ENCODE measurements at places on chromosomes 1 and 21. TPM values are rescaled to one million over a fixed set of nuclear protein-coding genes. Genes with fewer than 3 reads are reported as not detected.

The SPATA17 gene
- 0.78 TPM for total RNA-seq

The MSH4 gene
- total RNA-seq, result 0.81 TPM

The PLEKHA6 gene
- total RNA-seq, result 27.9 TPM

The COL9A2 gene
- 1.3 TPM for total RNA-seq

The DMBX1 gene
- not detected for total RNA-seq

The CFAP74 gene
- total RNA-seq, result not detected

The KRTAP6-3 gene
- total RNA-seq, result not detected

The MROH9 gene
- not detected for total RNA-seq

The TCP10L gene
- 2.5 TPM for total RNA-seq

The RPTN gene
- not detected for total RNA-seq

The PRRX1 gene
- total RNA-seq, result 124 TPM

The ARHGEF16 gene
- 0.57 TPM for total RNA-seq

The SMIM11 gene
- total RNA-seq, result 23.8 TPM

The VAMP3 gene
- total RNA-seq, result 78.1 TPM

The PCBP3 gene
- total RNA-seq, result 4.9 TPM

The ADORA3 gene
- total RNA-seq, result 0.51 TPM

The COL11A1 gene
- 0.13 TPM for total RNA-seq

The CLDN17 gene
- not detected for total RNA-seq

The KRTAP13-2 gene
- total RNA-seq, result not detected

The AADACL4 gene
- not detected for total RNA-seq

The CFHR5 gene
- not detected for total RNA-seq

The AHCTF1 gene
- total RNA-seq, result 15.3 TPM

The SIK1 gene
- total RNA-seq, result 4.9 TPM

The TMIGD3 gene
- total RNA-seq, result 0.32 TPM

The LCE2B gene
- not detected for total RNA-seq

The OLFML3 gene
- total RNA-seq, result 8.2 TPM

The LCE2C gene
- not detected for total RNA-seq
